ELF-1 (cell line): ENCODE measurements at places on chromosomes 3 and 15.
A peak's percentile ranks its signal among the peaks of the same experiment; 100 is the strongest.

DNA sequence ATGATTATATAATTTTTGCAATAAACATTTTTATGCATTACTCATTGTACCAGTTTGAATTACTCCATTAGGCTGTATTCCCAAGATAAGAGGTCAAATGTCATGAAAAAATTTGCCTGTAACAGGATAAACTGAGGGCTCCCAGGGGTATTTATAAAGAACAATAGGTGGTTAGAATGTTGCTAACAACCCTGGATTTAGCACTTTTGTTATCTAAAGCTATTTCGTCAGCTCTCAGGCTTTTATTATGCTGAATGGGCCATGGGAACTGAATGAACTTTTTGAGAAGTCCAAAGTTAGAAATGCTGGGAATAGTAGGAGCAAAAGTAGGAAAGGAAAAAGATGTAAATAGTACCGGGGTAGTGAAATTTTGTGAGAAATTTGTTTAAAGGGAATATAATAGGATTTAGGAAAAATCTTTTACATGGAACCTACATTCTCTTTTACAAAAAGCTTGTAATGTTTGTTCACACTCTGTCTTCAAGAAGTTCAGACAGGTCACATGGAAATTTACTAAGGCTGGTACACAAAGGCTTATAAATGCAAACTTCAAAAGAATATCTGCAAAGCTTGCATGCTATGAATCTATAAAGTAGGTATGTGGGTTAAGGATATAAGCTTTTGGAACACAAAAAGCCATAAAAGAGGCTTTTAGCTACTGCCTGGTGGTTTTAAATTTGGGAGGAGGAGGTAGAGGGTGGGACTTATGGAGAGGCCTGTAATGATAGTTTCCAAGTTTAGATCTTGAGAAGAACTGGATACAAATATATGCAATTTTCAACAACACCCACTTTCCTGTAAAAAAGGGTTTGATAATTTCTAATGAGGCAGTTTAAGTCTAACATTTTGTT, 445.8 kb upstream of the NAALADL2 start:
- peak; percentile 26 for DNase-seq

- peak; percentile 86 for DNase-seq
These were observed 226.8 kb upstream of the IGF1R start for GRCh38 chr15:98421419-98422129.

GRCh38 chr3:165636684-165637015, 200.6 kb downstream of the BCHE start:
- DNase-seq: no peak

DNA sequence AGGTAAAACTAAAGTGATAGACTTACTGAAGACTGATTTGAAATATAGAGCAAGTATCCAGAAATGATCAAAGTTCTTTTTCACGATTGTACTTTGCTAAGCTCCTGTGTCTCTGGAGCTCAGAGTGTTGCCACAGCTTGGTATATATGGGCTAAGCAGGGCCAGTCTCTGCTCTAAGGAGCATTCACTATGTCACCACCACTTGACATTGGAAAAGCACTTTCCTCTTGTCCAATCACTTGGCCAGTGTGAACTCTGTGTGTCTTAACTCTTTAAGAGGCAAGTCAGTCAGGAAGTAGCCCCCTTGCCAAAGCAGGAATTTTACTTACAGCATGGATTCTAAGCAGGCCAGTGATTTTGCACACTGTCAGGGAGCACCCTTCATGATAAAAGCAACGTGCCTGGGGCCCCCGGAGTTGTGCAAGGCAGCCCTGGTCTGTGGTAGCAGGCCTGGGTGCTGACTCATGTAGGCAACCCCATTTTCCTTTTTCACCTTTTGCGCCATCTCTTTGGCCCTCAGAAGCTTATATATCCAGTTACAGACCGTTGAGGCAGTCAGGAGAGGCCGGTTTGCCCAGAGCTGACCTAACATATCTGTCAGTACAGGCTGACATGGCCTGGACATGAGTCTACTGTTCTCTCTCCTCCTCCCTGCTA, 73.0 kb downstream of the HCN4 start:
- DNase-seq: no peak

DNA sequence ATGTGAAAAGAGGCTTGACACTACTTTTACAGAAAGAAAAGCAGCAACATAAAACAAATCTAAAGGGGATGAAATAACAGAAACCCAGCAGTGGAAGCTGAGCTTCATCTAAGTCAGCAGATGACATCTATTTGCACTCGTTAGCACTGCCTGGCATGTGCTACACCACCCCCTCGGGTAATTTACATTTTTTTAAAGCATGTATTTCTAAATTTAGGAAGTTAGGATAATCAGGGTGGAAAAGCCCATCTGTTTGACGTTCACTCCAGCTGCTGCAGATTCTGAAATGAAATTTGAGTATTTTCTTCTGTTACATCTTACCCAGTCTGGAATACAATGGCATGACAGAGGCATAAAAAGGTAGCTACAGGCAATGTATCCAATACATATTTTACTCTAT, 20.7 kb downstream of the IGSF11 start:
- DNase-seq: no peak

DNA sequence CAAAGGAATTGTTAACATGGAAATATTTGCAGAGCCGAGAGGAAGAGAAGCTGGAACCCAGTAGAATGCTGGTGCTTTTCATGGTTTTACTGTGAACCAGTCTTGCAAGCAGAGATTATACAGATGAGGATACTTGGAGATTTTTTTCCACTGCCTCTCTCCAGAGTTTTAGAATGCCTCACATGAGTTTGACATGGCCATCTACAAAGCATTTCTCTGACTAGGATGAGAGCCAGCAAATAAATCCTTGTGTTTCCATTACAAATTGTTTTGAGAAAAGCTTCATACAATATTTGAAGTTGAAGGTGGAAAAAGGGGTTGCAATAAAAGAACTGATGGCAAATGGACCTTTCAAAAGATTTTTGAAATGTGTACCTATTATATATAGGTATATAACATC, 45.0 kb upstream of the GAP43 start:
- no peak for DNase-seq
